ENCODE measurements at places on chromosomes 6 and 20.

DNA sequence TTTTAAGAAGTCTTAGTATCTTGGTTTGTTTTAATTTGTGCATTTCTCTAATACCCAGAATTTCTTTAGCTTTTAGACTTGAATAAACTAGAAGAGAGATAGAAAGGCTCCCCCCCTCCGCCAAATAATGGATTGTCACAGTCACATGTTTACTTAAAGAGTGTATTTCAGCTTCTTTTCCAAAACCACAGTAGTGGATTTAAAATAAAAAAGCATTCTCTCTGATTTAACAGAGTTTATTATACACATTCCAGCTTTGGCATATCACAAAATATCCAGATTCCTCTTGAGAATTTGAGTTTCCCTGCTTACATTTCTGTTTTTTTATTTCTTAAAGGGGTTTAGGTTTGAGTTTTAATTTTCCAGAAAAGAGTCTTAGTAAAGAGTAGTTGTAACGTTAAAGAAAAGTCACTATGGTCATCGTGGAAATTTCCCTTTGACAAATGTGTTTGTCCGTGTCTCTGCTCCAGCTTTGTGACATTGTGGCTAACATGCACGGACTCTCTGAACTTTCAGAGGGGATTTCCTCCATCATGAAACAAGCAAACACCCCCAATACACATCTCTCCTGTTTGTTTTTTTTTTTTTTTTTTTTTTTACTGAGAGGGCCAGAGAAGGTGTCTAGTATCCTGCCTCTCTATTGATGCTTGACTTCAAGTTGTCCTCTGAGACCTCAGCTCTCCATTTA lies 113.5 kb upstream of the SUPT3H start:
- no peak for DNase-seq

DNA sequence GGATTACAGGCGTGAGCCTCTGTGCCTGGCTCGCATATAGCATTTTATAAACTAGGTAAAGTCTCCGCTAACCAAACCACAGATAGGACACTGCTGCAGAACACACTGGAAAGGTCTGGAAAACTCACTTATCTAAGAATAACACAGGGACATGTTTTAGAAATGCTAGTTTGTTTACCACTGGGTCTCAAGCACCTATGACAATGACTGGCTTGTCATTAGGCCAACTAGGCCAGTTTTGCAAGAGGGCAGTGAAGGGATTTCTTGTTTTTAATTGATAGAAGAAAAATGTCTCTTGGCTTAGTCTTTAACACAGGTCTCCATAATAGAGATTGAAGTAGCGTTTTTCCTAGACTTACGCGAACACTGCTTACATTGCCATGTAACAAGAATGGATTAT lies 201.4 kb downstream of the TMEM242 start:
- DNase-seq, result no peak

DNA sequence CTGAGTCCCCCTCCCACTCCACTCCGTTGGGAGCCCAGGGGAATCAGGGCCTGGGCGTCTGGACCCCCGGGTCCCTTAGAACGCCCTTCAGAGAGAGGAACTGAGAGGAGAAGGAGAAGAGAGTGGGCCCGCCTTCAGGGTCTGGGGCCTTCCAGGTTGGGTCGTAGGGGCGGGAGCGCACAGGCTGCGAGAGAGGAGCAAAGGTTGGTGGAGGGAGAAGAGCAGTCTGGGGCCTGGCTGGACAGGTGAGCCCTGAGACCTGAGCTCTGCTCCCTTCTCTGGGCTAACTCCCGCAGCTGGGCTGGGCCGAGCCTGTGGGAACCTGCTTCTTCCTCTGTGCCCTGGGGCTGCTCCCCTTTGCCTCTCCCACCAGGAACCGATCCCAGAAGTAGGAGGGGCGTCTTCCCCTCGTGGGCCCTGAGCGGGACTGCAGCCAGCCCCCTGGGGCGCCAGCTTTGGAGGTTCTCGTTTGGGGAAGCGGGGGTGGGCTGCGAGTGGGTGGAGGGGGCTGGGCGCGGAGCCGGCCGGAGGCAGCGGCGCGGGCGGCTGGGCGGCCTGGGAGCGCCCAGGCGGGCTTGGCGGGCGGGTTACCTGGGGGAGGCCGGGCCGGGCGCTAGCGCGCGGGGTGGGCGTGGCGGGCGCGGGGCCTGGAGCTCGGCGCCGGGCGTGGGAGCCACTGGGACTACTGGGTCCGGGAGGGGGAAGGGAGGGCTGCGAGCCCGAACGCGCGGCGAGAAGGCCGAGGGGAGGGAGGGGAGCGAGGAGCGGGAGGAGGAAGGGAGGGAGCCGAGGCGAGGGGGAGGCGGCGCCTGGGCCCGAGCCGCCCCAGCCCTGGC lies at the start of gene DDR1:
DDR1 (plus strand) TSS at position 835 of the 836 bp plus-strand sequence. CDS start 4,211 bp downstream, outside the sequence.
- DNase-seq, result no peak

DNA sequence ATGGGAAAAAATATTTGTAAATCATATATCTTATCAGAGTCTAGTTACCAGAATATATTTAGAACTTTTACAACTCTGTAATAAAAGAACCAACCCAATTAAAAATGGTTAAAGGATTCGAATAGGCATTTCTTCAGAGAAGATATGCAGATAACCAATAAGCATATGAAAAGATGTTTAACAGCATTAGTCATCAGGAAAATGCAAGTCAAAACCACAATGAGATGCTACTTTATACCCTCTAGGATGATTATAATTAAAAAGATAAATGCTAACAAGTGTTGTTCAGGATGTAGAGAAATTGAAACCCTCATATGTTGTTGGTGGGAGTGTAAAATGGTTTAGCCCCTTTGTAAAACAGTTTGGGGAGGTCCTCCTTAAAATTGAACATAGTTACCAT lies 94.1 kb downstream of the LRRC1 start:
- no peak for DNase-seq

DNA sequence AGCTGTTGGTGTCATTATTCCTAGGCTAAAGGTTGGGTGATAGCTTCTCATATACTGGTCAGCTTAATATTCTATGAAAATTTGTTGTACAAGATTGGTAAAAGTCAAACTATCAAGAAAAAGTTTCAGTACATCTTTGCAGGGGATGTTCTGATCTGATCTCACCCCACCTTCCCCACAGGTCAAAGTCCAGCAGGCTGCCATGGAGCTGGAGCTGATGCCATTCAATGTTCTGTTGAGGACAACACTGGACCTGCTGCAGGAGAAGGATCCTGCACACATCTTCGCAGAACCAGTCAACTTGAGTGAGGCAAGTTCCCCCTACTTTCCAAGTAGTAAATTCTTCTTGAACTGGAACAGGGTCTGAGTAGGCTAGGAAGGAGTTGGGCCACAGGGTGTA lies 13.1 kb downstream of the BRPF3 start:
- DNase-seq, result no peak

- DNase-seq, result no peak
Observed at GRCh38 chr6:53701333-53702218, 36.0 kb upstream of the KLHL31 start.

DNA sequence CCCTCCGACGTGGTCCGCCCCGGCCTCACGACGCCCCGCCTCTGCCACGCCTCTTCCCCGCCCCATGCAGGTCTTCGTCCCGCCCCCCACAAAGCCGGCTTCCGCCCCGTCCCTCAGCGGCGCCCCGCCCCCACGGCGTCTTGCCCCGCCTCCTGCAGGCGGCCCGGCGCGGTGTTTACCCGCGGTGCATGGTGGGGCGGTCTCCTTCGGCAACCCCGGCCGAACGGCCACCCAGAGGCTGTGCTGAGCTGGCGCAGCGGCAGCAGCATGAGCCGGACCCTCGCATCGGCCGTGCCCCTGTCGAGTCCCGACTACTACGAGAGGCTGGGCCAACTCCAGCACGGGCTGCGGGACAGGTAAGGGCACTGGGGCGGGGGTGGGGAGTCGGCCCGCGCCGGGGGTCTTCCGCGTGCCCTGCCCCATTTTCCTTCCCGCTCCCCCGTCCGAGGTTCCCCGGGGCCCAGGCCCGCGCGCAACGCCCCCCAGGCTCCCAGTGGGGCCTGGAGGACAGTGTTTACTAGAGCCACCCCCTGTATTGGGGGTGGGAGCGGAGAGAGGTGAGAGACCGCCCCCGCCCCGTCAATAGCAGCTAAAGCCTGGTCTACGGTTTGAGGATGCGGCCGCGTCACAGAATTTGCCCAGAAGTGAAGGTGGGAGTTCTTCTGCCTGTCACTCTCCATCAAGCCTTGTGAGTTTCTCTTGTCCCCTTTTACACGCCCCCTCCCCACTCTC lies at the start of gene KIZ:
KIZ (plus strand) TSS at position 234 of the 732 bp plus-strand sequence; CDS start at position 268, 34 bp downstream.
- DNase-seq, result peak; percentile 98

GRCh38 chr6:55782275-55782674 lies 93.1 kb downstream of the BMP5 start:
- DNase-seq, result no peak

DNA sequence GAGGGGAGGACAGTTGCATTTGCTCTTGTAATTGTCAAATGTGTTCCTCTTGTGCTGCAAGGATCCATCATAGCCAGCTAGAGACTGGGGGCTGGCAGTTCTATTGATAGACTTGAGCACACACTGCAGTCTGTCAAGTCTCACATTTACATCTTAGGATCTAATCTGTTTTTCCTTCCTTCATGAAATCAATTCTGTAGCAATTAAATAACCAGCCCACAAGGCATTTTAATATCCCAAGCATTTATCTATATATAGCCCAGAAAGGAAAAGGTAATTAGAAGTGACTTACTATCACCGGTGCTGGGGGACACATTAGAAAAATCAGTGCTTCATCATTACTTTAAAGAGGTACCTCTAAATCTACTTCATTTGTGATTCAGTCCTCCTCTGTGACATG lies 143.0 kb upstream of the STXBP5 start:
- no peak for DNase-seq

DNA sequence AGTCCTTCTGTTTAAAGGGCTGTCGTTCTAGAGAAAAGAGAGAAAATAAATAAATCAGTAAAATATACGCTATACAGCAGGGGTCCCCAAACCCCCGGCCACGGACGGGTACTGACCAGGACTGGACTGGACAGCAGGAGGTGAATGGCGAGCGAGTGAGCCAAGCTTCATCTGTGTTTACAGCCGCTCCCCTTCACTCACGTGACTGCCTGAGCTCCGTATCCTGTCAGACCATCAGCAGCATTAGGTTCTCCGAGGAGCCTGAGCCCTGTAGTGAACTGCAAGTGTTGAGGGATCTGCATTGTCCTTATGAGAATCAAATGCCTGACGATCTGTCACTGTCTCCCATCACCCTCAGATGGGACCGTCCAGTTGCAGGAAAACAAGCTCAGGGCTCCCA lies 76.5 kb downstream of the ZNF217 start:
- no peak for DNase-seq

DNA sequence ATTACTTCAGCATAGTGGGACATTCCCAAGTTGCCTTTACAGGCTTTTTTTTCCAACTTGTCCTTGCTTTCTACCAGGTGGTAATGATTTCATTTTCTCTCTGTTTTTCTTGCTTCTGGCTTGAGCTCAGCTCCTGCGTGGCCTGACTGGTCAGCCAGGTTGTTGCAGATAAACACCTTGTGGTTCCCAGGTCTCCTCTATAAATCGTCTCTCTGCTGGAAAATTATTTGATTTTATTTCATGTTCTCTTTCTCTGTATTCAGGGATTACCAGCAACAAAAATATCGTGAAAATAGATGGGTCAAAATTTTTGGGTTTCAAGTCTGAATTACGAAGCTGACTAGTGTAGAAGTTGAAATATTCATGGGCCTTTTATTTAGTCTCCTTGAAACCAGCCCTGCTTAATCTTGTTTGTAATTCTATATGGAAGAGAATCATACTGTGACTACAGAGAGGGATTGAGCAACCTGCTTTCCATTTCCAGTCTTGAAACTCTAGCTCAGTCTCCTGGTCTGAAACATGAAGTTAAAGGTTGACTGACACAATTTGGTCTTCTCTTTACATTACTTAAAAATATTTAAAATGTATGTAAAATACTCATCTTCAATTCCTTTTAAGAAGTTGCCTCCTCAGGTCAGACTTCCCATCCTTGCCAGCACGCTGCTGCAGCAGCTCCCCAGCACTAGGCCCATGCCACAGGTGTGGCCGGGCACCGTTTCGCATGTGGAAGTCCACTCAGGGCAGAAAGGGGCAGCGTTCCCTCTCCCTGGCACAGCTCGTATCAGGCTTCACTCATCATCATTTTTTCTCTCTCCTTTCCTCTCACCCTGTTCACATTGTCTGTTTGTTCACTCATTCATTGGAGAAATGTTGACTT lies 7.1 kb downstream of the DUSP22 start:
- DNase-seq, result no peak

DNA sequence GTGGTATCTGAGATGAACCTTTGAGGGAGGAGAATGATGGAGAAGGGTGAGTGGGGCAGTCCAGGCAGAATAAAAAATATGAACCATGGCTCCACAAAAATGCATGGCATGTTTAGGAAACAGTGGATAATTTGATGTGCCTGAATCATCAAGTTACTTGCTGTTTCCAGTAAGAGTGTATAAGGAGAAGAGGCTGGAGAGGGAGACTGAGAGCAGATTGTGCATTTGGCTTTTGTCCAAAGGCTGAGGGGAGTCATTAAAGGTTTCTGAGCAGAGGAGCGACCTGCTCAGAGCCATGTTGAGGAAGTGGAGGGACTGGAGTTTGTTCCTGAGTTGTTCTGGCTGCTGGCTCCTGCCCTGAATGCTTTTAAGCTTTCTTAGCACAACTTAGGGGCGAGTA lies 6.1 kb downstream of the MMP24 start:
- DNase-seq, result no peak

DNA sequence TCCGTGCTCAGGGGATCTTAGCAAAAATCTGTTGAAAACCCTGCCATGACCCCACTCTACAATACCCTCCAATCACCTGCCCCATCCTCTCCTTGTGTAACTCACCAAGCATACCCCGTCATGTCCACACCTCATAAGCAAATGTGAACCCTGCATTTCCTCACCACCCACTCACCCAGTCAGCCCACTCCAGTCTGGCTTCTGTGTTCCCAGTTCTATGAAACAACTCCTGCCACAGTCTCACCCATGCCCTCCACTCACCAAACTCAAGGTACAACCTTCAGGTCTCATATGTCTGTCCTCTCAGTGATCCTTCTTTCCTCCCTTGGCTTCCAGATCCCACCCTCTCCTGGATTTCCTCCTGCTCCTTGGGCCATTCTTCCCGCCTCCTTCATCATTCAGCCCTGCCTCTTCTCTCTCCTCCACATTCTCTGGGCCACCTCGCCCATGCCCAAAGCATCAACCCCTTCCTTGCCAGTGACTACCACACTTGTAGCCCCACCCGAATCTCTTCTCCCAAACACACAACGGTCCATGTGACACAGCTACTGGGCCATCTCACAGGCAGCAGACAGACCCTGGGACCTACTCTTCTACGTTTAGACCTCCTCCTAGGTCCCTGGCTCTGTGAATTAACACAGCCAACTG lies 8.8 kb downstream of the DDRGK1 start:
- DNase-seq, result no peak
